ENCODE measurements at places on chromosomes 2 and 18.
A peak's percentile ranks its signal among the peaks of the same experiment; 100 is the strongest.

DNA sequence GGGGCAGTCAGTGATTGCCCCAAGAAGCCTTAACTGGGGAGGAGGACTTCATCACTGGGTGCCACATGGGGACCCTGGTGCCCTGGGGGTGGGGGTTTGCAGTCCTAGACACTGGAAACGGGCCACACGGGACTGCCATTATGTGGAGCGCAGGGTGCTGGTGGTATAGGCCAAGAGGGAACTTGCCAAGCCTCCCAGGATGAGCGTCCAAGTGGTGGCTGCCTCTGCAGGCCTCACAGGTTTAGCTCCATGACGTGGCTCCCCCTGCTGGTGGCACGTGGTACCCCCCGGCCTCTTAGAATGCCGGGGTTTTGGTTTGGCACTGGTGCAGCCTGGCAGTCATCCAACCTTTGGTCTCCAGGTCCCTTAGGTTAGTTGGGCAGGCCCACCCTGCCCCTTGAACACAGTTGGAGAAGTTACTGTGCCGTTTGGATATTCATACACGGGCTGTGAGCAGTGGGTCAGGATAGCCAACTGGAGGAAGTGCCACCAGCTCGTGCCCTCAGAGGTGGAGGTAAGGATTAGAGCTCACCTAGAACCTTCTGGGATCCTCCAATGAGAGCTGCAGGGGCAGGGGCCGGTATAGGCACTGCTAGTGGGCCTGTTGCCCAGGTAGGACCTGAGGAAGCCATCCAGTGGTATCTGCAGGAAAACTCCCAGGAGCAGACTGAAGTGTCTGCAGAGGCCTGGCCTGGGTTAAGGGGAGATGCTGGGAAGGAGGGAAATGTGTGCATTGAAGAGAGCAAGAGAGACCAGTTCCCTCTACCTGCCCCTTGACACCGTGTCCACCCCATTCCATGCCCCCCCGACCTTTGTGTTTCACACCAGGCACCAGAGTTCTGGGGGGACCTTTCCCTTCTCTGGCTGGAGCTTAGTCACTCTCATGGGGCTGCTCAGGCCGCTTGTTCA lies 5.7 kb downstream of the PTMA start:
- peak; percentile 76 for DNase-seq

GRCh38 chr18:47968721-47969120 lies 38.3 kb upstream of the SMAD2 start:
- no peak for DNase-seq

DNA sequence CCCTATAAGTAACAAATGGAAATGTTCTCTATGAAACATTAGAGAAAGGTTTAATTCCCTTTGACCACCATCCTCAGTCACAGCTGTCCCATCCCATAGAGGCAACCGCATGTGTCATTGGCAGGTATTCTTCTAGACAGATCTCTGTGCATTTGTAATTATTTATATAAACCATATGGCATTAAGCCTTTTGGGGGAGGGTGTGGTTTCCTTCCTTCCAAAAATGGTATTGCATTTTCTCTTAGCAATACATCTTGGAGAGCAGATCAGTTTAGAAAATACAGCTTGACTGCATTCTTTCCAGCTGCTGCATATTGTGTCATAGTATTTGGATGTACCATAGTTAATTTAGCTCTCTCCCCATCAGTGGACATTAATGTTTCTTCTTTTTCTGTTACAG lies 57.7 kb downstream of the LCLAT1 start:
- DNase-seq = no peak

- DNase-seq = no peak
Observed at GRCh38 chr2:236545248-236545658, 24.4 kb upstream of the ACKR3 start.

DNA sequence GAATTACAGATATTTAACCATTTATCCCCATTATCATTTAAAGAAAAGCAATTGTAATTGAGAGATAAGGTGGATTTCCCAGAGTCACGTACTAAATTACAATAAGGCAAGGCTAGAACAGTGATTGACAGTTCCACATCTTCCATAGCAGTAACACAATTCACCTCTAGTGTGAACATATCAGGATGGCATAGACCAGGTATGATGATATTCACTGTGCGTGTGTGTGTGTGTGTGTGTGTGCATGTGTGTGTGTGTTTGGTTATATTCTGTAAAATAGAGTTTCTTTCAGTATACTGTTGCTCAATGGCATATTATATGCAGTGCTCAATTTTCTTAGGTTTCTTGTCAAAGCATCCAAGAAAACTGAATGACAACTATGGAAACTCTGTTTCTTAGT lies 1.7 kb downstream of the SCN2A start:
- no peak for DNase-seq

- DNase-seq = no peak
Observed at GRCh38 chr2:197261808-197262226, 48.8 kb downstream of the ANKRD44 start.

DNA sequence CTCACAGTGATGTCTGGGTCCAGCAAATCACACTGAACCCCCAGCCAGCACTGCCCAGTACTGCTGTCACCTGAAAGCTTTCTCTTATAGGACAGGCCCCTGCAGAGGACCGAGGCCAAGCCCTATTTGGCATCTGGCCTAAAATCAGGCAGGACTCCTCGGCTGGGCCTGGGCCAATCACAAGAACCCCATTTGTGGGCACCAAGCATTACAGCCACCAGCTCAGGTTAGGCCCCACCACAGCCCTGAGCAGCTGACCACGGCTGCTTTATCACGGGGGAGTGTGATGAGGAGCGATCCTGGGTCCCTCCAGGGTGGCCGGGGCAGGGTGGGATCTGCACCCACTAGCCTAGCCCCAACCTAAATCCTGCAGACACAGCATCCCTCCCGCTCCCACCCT lies 8.2 kb downstream of the BIN1 start:
- DNase-seq = no peak

DNA sequence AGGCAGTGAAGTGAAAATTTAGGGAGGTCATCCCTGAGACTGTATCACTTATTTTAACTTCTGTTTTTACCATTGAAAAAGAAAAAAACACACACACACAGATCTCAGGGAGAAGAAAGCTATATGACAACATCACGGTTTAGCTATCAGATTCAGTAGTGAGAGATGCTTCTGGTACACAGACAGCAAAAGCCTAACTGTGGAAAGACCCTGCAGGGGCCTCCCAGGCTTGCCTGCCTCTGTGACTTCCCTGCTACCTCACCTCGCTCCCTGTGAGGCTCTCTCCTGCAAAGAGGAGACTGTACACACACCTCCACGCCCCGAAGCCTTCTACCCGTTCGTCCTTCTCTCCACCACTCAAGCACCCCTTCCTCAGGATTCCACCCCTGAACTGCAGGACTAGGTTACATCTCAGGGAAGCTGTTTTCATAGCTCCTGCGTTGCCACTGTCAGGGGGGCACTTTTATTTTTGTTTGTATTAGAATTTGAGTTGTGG lies 86.3 kb downstream of the EPB41L3 start:
- DNase-seq = no peak

GRCh38 chr2:34115076-34115475 lies 516.0 kb upstream of the FAM98A start:
- DNase-seq = no peak

DNA sequence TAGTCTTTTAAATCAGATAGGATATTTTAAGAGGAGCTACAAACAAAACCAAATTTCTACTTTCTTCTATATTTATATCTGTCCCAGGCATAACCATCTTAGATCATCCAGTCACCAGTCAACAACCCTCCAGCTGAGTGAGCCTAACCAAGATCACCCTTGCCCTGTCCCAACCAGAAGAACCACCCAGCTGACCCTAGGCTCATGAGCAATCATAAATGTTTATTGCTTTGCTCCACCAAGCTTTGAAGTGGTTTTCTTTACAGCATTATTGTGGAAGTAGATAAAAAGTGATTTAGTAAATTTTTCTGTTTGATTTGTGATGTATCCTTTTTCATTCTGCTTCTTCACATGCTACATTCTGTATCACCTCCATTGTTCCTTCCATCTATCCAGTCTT lies 167.2 kb upstream of the PIEZO2 start:
- no peak for DNase-seq

DNA sequence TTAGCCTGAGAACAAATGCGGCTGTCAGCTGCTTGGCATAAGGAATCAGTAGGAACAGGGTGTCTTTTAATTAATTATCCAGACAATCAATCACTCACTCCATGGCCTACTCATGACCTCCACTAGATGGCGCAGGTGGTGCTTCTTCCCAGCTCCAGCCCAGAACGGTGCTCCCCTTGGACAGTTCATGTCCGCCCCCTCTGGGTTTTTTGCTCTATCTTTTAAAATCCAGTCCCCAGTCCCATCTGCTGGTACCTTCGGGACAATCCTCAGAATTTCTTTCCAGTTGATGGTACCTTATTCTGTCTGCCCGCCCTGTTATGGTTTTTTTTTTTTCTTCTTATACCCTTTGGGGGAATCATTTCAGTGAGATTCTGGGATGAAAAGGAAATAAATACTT lies 99.8 kb downstream of the CACNB4 start:
- DNase-seq = peak; percentile 40

DNA sequence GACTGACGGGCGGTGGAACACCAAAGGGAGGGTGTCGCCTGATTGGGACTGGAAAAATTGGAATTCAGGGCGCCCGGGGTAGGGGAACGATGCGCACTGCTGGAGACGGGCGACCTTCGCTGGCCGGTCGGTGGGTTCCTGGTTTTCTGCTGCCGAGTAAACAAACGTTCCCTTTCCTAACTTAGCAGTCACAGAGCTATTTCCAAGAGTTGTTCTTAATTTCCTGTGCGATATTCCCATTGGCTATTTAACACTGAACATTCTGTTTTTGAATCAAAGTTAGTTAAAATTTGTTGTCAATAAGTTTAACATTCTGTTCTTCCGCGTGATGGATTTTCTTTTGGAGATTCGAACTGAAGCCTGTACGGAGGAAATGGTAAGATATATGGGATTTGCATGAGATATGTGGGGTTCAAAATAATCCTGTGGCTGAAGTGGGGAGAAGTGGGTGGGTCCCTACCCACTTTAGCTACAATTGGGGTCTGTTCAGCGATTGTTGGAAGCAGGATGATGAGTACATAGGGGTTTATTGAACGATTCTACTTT lies 862 bp downstream of the C18orf54 start:
- peak; percentile 56 for DNase-seq

DNA sequence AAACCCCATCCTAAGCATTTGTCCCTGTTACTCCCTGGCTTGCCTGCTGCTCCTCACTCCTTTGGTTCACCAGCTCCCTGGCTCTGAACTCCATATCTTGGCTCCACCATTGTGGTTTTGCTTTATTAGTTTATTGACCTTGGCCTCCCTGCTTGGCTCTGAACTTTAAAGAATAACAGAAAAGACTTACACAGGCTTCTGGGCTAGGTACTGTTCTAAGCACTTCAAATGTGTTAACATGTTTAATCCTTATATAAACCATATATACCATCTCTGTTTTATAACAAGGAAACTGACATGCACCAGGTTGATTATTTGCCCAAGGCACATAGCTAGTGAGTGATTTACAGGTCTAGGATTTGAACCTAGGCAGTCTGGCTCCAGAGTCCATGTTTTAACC lies 149.7 kb upstream of the CAPN13 start:
- DNase-seq = no peak

- DNase-seq = no peak
Observed at GRCh38 chr2:180706694-180707093, 273.7 kb upstream of the UBE2E3 start.

DNA sequence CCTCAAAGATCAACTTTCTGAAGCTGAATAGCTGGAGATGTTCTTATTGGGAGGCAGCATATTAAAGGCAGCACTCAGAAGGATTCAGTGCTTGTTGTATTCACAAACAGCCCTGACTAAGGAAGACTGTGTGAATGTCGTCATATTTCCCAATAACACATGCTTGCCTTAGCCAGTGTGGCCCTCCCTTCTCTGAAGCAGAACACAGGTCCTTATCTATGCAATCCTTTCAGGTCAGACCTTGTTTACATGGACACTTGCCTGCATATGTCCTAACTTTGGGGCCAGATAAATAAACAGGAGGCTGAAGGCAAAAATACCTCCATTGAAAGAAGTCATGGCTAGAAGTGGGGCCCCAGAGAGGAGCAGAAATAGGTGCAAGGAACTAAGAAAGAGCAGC lies 97.2 kb downstream of the SLC4A3 start:
- DNase-seq = peak; percentile 34

GRCh38 chr18:74153793-74154192 lies 5.5 kb downstream of the TIMM21 start:
- no peak for DNase-seq

DNA sequence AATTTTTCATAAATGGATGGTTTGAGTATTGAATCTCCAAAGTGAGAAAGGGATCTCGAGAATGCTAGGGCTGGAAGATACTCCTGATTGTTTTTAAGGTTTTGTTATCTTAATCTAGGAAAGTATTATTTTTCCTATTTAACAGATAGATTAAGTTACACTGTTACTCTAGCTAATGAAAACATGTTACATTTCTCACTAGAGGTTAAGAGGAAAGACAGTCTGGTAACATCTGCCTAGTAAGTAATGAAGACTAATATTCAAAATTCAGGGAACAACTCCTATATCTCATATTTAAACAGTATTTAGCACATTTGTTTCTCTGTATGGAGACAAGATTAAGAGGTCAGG lies 2.0 kb downstream of the GALNT3 start:
- DNase-seq = no peak

DNA sequence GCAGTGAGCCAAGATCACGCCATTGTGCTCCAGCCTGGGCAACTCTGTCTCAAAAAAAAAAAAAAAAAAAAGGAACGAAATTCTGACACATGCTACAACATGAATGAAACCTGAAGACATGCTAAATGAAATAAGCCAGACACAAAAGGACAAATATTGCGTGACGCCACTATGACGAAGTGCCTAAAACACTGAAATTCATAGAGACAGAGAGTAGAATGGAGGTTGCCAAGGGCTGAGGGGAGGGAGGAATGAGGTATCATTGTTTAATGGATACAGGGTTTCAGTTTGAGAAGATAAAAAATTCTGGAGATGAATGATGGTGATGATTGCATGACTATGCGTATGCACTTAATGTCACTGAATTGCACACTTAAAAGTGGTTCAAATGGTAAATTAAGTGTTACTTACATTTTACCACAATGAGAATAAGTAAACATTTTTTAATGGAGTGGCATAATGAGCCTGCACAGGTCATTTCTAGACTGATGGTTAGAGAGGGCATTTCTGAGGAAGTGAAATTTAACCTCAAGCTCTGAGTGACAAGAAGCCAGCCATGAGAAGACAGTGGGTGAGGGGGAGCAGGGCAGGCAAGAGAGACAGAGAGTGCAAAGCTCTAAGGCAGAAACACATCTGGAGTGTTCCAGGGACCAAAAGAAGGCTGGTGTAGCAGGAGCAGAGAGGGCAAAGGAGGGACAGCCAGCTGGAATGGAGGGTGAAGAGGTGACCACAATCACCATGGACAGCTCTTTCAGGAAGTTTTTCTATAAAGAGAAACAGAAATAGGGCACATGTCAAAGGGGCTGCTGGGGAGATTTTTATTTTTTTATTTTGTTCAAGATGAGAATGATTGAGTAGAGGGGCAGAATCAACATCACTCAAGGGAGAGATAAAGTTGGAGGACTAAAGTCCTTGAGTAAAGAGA lies 20.6 kb upstream of the EXOC6B start:
- no peak for DNase-seq

Data from AML-193 (cell line).